ENCODE measurements at places on chromosomes 3 and 15.
A peak's percentile ranks its signal among the peaks of the same experiment; 100 is the strongest.

DNA sequence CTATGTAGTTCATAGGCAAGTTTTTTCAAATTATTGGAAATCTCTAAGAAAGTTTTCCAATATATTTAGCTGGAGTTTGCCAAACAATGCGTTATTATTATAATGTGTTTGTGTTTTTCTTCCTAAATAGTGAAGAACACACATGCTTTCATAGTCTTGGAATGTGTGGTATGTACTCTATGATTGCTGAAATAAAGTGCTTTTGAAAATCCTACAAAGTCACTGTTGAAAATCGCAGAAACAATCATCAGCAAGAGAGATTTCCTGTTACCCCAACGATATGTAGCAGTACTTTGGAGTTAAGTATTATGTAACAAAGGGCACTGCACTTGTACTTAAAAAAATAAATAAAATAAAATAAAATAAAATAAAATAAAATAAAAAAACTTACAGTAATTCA is 796.2 kb downstream of the NAALADL2 start:
- no peak for DNase-seq

GRCh38 chr3:58369876-58370275 is 37.2 kb downstream of the PXK start:
- DNase-seq, result no peak

GRCh38 chr15:63998489-63998888 is 47.8 kb downstream of the DAPK2 start:
- DNase-seq, result no peak

DNA sequence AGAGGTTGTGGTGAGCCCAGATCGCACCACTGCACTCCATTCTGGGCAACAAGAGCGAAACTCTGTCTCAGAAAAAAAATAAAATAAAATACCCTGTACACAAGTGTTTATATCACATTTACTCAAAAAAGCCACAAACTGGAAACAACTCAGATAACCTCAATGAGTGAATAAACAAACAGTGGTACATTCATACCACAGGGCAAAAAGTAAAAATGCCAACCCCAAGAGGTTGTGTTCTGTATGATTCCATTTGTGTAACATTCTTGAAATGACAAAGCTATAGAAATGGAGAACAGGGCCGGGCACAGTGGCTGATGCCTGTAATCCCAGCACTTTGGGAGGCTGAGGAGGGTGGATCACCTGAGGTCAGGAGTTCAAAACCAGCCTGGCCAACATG is 12.9 kb downstream of the EDC3 start:
- no peak for DNase-seq

DNA sequence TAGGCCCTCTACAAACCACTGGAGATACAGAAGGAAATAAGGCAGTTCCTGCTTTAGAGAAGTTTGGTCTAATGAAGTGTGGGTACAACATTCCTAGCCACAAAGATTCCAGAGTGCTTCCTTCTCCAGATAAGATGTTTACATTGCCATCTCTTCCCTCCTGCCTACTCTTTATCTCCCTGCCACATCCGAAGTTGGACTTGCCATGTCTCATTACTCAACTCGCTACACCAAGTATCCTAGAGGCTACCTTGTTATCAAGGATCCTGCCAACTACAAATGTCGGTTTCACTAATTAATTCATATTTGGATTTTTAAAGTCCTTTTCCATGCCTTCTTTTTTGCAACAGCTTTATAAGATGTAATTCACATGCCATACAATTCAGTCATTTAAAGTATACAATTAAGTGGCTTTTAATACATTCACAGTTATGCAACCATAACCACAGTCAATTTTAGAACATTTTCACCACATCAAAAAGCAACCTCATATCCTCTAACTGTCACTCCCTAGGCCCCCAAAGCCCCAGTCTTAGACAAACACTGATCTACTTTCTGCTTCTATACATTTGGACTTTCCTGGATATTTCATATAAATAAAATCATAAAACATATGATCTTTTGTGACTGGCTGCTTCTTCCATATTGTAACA is 53.7 kb upstream of the CSTA start:
- DNase-seq, result no peak

DNA sequence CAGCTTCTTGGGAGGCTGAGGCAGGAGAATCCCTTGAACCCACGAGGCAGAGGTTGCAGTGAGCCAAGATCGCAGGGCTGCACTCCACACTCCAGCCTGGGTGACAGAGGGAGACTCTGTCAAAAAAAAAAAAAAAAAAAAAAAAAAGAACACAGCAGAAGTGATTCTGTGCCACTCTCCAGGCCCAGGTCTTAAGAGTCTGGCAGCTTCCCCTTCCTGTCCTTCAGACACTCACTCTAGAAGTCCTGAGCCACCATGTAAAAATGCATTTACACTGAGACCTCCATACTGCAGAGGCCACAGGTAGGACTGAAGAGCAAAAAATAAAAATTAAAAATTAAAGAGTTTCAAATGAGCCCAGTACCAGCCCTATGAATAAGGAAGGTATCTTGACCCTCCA is 11.8 kb upstream of the CDV3 start:
- no peak for DNase-seq

DNA sequence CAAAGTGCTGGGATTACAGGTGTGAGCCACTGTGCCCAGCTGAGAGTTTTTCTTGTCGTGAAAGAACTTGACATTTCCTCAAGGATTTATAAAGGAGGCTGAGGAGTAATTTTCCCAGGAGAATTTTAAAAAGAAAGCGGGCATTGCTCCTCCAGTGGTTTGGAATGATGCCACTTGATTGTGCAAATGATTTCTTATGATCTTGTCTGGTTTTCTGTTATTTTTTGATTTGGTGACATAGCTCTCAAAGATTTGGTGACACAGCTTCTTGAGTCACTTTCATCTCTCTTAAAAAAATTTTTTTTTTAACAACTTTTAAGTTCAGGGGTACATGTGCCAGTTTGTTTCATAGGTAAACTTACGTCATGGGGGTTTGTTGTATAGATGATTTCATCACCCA is 24.6 kb upstream of the NFKBIZ start:
- no peak for DNase-seq

DNA sequence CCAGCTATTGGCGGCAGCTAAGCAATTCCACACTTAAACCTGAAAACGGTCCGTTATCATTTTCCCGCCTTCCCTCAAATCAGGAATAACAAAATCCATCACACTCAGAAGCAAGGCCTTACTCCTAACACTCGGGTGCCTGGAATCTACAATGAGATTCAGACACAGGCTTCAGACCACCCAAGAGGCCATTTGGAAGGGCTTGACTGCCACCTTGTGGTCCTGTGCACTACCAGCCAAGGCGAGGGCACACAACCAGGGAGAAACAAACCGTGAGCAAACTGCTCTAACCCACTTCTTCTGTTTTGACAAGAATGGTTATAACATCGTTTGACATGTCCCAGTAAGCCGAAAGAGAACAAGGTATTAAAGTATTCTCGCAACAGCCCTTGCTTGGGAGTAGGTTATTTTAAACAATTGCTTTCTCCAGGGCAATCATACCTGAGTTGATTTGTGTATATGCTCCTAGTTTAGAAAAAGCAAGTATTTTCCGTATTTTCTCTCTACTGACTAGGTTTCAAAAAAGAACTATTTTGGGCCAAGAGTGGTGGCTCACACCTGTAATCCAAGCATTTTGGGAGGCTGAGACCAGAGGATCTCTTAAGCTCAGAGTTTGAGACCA is 40.1 kb upstream of the TAFA4 start:
- DNase-seq, result peak; percentile 5

DNA sequence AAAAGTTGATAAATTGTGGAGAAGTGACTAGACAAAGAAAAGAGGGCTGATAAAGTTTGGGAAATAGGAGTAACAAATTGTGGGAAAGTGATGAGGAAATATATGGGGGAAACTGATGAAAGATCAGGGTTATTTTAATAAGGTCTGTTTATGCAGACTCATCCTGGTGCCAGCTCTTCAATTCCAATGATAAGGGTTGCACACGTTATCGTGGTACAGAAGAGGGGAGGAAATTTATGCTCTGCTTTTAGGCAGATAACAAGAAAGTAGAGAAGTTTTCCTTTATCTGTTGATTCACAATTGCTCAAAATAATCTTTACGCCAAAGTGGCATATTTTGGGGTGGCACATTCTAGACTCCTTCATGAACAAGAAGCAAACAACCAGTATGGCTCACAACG is 32.1 kb upstream of the LIPC start:
- DNase-seq, result no peak

- no peak for DNase-seq
Observed at GRCh38 chr15:27468151-27468591, 497.2 kb downstream of the GABRG3 start.

DNA sequence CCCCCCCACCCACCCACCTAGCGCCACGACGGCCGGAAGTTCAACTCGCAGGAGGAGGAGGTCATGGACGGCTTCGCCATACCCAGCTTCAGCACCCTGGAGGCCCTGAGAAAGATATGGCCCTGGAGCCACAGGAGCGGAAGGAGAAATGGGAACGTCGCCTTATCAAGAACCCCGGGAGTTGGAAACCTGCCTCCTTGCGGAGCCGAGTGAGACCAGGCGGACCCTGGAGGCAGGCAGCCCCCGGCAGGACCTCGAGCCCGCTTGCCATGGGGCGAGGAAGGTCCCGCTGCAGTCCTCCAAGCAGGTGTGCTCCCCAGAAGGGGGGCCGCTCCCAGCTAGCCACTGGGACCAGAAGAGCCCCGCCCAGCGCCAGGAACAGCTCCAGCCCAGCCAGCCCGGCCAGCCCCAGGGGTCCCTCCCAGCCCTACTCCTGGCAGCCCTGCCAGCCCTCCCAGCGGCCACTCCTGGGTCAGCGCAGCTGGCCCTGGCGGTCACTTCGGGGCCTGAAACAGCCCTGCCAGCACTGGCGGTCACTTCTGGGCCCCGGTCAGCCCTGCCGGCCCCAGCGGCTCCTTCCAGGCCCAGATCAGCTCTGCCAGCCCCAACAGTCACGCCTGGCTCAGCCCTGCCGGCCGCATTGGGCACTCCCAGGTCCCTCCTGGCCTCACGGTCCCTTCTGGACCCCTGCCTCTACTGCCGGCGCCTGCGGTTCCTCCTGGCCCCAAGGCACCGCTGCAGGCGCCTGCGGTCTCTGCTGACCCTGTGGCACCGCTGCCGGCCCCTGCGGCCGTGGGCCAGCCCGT is 10.3 kb upstream of the ROPN1B start:
- DNase-seq, result no peak

DNA sequence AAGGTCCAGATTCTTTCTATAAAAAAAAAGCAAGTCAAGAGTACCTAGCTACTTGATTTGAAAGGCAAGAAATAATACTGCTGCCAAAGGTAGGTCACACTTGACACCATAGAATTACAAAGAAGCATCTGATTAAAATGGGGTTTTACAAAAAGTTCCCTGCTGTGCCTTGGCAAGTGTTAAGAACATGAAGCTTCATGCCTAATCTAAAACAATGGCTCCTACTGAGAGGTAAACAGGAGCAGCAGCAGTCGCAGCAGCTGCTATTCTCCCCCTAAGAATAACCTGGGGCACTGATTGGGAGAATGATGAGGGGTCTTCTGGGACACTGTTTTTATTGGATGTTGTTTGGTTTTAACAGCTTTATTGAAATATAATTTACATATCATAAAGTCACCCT is 14.1 kb downstream of the UBP1 start:
- no peak for DNase-seq

- DNase-seq, result no peak
Observed at GRCh38 chr3:16203671-16204629, 29.5 kb downstream of the GALNT15 start.

- no peak for DNase-seq
Observed at GRCh38 chr3:32862247-32862935, 44.6 kb downstream of the TRIM71 start.

GRCh38 chr3:84141571-84141970 is 817.2 kb upstream of the CADM2 start:
- DNase-seq, result no peak

- DNase-seq, result no peak
Observed at GRCh38 chr3:56800130-56800831, 1.5 kb downstream of the ARHGEF3 start.

DNA sequence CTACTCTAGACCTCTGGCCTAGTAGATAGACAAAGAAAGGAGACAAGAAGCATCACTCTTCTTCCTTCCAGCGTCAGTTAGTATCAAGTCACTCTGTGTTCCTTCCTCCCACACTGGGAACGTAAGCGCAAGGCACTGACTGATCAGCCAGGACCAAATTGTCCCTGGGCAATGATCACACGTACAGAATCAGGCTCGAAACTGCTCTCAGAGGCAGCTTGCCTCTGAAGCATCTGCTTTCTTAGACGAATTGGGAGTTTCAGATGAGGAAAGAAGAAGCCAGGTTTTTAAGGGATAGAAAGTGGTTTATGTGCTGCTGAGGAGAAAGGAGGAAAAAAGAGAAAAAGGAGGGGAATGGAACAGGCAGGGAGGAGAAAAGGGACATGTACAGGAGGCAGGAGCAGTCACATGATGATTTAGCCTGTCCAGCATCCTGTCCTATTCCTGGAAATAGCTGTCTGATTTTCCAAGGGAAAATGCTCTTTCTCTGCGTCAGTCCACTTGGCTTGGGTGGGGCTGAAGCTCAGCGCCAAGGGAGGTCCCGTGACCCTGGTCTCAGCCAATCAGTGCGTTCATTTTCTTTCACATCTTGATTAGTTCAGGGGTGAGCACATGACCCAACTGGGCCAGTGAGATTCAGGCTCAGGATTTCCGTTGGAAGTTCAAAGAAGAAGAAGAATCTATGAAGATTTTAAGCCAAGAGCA is 102.0 kb upstream of the PRICKLE2 start:
- no peak for DNase-seq

DNA sequence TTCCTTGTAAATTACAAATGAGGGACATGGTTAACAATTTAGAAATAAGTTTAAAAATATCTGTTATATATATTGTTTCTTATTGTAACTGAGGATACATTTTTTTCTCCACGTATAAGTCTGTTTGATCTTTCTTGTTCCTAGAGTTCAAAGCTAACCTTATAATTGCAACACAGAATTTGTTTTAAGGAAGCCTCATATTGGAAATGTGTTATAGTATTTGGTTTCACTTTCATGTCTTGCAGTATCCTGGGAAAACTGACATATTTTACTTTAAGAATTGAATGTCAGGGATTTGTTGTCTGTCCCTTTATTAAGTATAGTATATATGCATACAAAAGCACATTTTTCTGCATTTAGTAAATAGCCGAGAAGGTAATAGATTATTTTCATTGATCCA is 23.5 kb upstream of the NIT2 start:
- no peak for DNase-seq

- no peak for DNase-seq
Observed at GRCh38 chr15:81856001-81856633, 189.7 kb downstream of the MEX3B start.

DNA sequence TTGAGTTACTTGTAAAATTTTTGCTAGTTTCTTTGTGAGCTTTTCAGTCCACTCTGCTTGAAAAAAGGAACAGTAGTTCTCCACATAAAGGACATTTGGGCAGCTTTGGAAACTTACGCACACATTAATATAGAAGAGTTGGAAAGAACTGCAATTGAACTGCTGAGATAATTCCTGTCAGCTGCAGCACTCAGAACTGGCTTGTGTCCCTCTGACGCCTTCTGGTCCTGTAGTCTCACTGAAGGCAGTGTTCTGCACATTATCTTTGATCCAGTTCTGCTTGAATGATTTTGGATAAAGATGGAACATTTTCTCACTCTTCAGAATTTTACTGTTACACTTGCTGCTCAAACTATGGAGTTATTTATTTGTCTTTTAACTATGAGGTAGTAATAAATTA is 901.9 kb downstream of the OTOL1 start:
- DNase-seq, result no peak
